Hematopoietic multipotent progenitor cell treated with erythropoietin and hydrocortisone succinate and interleukin-3 and kit ligand, for 4 days (in vitro differentiated cells): ENCODE measurements at places on chromosomes 3 and 15.
A peak's percentile ranks its signal among the peaks of the same experiment; 100 is the strongest.

DNA sequence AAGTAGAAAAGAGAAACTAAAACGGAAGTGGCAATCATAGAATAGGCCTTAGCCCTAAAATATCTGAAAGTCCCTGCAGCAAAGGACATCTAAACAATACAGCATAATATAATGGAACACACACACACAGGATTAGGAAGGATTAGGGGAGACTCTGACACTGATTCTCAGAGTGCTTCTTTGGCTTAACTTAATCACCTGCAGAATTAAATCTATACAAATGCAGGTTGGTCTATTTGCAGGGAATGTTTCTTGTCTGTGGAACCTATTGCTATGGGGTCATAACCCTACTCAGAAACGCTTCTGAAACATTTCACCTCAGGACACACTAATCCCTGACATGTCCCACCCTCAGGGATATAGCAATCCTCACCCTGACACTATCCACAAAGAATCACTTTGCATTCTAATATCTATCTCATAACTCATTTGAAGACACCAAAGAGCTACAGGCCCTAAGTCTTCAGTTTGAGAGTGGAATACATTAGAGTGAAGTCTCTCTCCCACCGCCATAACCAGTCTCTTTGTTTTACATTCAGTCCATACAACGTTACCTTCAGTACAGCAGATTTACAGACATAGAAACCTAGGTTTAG lies 1041.2 kb downstream of the TUSC7 start:
- DNase-seq: no peak

- no peak for DNase-seq
Measured at GRCh38 chr15:48096355-48096786, 24.4 kb upstream of the SLC24A5 start.

- DNase-seq: peak; percentile 67
Measured at GRCh38 chr15:70762469-70763119, 764 bp downstream of the UACA start.

- DNase-seq: peak; percentile 87
Measured at GRCh38 chr3:179260949-179261765, 10.2 kb upstream of the KCNMB3 start.

DNA sequence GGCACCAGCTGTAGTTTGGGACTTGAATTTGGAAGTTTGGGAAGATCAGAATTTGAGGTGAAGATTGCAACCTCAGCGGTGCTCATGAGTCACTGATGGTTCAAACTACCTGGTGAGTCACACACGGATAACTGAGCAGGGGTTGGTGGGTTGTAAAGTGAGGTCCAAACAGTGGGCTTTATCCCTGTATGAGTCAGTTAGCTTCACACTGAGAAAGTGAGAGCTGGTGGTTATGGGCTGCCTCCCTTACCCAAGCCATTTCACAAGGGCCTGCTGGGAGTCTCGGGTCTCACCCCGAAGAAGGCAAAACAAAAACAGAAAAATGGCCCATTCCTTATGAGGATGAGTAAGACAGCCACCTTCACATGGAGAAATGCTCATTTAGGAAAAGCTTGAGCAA lies 77.0 kb downstream of the ITGA11 start:
- no peak for DNase-seq

- no peak for DNase-seq
Measured at GRCh38 chr15:25763331-25763751, 99.8 kb downstream of the ATP10A start.

GRCh38 chr3:109372639-109373038 lies 35.3 kb upstream of the DPPA4 start:
- DNase-seq: no peak

- DNase-seq: peak; percentile 22
Measured at GRCh38 chr3:98839846-98840245, 61.6 kb downstream of the DCBLD2 start.

GRCh38 chr3:23991683-23992628 lies 46.9 kb downstream of the NR1D2 start:
- peak; percentile 57 for DNase-seq

DNA sequence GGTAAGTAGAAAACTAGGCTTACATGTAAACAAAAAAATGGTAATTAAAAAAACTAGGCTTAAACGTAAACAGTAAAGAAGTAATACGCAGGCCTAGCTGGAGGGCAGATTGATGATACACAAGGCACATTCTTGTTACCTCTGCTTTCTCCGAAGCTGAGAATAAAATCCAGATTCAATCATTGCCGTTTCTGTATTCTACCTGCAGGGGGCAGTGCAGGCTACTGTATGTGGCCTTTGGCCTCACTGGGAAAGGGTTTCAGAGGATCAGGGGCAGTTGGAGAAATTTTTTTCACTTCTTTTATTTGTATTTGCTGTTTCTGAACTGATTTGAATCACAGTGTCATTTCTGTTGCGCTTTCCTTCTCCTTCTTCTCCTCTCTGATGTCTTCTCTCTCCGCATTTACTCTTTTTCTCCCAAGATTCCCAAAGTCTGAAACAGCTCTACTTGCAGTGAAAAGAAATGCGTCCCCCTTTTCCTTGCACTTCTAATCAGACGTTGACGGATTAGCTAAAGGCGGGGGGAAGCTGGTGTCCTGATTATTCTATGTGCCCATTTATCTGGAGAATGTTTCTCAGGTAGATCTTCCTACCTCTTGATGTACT lies 67.1 kb upstream of the MCTP2 start:
- DNase-seq: peak; percentile 90

DNA sequence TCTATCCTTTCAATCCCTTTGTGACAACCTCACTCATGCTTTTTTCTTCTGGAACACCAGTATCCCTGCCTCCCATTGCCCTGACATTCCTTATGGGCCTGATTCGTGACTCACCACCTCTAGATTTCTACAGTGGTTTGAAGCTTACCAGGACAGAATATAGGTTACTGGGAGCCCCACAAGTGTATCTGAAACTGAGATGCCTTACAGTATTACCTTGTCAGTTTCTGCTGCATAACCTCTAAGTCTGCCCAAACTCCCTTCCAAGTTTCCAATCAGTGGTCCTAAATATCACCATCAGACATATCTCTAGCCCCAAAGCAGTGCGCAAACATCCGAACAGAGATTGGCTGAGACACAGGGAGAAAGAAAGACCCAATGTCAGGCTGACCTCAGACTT lies 5.6 kb downstream of the CPB1 start:
- no peak for DNase-seq

DNA sequence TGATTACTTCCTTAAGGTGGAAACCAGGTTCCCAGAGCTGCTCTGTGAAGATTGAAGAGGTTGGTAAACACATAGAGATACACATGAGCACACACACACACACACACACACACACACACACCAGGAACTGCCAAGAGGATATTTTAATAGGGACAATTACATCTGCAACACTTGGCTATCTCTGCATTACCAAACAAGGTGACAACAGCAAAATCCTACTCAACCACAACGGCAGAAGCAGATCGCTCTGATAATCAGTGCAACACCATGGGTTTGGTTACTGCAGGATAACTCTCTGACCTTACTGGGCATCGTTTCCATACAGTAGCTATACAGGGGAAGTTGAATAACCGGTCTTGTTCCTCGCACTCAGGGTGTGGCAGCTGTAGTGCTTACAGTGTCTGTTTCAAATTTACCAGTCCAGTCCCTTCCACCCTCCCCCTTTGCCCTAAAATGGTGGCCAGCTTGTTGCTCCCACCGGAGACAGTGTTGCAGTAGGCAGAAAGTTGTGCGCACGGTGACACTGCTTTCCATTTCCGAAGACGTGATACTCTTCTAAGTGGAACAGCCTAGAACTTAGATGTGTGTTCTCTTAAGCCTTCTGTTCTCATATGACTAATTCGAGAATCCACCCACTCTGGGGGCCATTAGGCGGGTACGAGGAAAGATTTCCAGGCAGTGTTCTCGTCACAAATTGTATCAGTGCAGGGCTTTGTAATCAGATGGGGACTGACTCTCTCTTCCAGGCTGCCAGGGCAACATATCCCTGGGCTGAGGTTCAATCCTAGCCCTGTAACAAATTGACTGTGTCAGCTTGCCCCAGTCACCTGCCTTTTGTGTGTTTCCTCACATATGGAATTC lies 176.2 kb downstream of the P3H2 start:
- DNase-seq: peak; percentile 41

DNA sequence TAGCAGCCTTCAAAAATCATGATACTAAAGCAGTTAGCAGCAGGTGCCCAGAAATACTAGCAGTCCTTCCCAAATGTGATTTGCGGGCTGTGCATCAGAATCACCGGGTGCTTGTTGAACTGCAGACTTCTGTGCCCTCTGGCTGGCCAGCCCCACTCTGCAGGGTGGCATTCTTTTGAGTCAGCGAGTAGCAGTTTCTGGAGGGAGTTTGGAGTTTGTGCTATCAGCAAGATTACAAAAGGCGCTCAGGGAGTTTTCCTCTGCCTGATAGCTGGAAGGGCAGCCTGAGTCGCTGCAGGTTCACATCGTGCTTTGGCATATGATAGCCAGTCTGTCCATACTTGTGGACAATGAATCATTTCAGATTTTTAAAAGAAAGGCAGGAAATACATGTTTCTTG lies 57.6 kb downstream of the CLDN11 start:
- no peak for DNase-seq

DNA sequence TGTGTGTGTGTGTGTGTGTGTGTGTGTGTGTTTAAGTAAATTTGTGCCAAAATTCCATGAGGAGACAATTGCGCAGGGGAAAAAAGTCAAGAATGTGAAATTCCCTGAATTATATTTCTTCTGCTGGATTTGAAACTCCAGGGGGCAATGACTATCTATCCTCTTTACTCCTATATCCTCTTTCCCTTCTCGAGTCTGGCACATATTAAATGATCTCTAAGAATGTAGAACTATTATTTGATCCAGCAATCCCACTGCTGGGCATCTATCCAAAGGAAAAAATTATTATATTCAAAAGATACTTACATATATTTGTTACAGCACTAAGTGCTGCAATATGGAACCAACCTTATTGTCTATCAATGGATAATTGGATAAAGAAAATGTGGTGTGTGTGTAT lies 350.1 kb upstream of the ADAMTS9 start:
- DNase-seq: no peak

- no peak for DNase-seq
Measured at GRCh38 chr15:98878172-98878571, 129.4 kb downstream of the PGPEP1L start.

DNA sequence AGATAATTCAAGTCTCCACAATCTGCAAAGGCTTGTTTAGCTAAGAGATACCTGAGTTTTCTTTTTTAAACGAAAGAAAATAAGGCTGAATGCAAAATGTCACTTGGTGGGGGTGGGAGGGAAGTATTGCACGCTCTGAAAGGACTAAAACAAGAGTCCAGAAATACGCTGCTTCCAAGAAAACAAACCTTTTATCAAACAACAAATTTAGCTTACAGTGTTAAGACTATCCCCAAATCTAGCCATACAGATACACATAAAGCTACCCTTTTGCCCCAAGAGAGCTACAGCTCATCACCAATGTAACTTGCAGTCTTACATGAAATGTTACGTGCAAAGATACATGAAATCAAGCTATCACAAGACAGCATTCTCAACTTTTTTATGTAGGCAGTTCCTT lies 522.5 kb downstream of the FOXP1 start:
- DNase-seq: no peak

- peak; percentile 12 for DNase-seq
Measured at GRCh38 chr15:52076889-52077781, 35.4 kb downstream of the BCL2L10 start.

DNA sequence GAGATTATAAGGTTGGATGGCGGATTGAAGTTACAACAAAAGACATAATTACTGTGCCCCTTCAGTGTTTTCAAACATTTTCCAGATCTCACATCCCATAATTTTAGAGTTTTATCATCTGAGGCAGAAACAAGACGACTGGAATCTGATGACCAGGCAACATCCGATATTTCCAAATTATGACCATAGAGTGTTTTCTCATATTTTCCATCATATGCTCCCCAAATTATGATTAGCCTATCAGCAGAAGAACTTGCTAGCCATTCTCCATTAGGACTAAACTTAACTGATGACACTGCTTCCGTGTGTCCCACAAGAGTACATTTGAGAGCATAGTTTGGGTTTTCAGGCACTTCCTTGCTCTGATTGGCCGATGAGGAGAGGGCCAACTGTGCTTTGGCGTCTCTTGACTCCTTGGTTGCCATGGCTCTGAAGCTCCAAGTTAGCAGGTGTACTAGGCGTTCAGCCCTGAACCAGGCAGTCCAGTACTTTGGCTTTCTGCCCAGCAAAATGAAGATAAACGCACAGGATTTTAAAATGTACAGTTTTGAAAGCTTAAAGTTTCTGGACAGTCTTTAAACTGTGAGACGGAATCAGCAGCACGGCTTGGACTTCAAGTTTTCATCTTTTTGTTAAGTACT lies 638 bp downstream of the WDR5B start:
- peak; percentile 80 for DNase-seq

DNA sequence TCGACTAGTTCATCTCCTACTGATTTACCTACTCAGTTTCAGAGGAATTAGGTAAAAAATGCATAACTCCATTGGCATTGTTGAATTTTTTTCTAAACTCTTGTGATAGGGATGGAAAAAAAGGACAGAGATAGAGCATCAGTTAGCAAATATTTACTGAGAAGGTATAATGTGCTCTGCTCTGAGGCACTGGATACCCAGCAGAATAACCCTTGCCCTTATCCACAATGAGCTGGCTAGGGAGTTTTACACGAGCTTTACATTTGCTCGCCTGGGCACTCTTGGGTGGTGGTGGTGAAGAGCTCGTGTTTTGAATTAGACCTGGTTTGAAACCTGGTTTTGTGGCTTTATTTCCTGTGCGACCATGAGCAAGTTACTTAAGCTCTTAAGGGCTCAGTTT lies 149.6 kb downstream of the RORA start:
- DNase-seq: no peak

- no peak for DNase-seq
Measured at GRCh38 chr3:182978387-182978786, 2.0 kb downstream of the DCUN1D1 start.

- no peak for DNase-seq
Measured at GRCh38 chr15:67090297-67091070, 25.1 kb downstream of the SMAD3 start.

- DNase-seq: no peak
Measured at GRCh38 chr3:88434001-88434400, 284.2 kb downstream of the C3orf38 start.

GRCh38 chr15:71111950-71112349 lies 3.3 kb upstream of the THSD4 start:
- DNase-seq: no peak

DNA sequence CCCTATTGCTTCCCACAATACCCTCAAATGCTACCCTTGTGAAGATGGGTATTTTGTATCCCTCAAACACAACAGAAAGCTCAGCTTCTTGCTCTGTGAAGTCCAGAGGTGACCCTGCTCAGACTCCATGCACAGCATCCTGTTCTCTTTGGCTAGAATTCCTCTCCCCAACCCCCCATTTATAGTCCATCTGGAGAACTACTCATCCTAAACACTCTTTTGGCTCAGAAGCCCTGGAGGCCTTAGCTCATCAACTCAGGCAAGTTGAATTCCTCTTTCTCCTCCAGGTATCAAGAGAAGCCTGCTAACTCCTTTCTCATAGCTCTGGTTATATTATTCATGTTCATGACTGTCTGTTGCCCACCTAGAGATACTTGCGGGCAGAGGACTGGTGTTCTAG lies 18.3 kb upstream of the GASK1A start:
- DNase-seq: no peak
